ENCODE measurements at places on chromosomes 6 and 20. TPM values are rescaled to one million over a fixed set of nuclear protein-coding genes. Genes with fewer than 3 reads are reported as not detected.

MYBL2 gene
- total RNA-seq = 0.84 TPM

CLIC5 gene
- total RNA-seq = 272 TPM

GRM4 gene
- not detected for total RNA-seq

ADA gene
- total RNA-seq = 8.5 TPM

GRCh38 chr6:144055121-144055931 lies 40.0 kb downstream of the SF3B5 start:
- no peak for DNase-seq

DNA sequence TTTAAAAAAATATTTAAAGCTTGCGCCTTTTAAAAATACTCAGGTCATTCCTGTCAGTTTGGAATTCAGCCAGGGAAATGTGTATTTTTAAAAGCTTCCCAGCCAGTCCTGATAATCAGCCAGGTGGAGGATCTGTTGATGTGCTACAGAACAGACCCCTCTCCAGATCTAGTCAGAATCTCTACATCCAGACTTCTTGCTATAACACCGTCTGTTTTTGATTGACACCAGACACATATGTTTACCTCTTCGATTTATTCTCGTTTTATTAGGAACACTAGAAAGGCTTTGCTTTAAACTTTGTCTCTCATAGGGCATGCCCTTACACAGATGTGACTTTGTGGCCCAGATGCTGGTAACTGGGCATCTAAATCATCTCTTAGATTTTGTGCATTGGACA lies 11.7 kb downstream of the PARD6B start:
- DNase-seq = no peak

- DNase-seq = no peak
Measured at GRCh38 chr6:32623693-32624092, 13.5 kb upstream of the HLA-DQA1 start.

DNA sequence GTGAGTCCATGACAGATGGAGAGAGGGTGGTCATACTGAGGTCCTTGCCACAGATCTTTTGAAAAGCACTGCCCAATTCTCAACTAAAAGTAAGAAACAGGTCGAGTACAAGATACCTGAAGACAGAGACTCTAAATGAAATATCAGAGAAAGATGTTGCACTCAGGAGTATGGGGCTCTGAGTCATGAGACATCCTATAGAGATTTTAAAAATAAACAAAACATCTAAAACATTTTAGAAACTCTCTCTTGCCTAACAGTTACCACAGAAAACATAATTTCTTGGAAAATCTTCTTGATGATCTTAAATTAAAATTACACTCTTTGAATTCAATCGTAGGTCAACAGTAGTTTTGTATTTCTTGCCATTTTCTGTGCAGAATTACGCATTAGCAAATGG lies 348.9 kb upstream of the MARCKS start:
- no peak for DNase-seq
